Stimulated activated CD4-positive, alpha-beta T cell treated with anti-CD3 and anti-CD28 coated beads, TNF-alpha, amount 100 ng/mL, for 1 hour (primary cell): ENCODE measurements at places on chromosomes 5 and 9.

- DNase-seq = no peak
Measured at GRCh38 chr5:14851999-14852526, 19.5 kb downstream of the ANKH start.

DNA sequence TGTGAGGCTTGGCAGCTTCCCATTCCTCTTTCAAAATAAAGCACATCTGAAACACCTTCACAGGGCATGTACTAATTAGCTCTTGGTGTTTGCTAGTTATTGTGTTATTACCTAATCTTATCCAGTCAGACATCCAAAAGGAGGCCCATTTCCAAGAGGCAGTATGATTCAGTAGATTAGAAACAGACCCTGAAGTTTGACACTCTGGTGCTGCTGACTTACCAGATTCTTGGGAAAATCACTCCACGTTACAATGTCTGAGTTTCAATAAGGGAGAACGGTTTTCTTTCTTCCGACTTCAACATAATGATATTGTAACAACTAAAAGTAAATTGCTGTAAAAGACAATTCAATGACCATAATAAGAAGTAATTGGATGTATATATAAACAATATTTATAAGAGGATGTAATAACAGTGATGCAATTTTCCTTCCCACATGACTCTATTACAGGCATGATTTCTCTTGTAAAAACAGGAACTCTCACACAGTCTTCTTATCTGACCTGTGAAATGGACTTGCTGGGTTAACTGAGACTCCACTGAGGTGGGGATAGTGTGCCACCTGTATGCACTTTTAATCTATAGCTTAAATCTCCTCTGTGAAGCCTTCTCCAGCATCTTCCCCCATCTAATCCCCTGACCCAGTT is 181.3 kb upstream of the ELL2 start:
- no peak for DNase-seq

DNA sequence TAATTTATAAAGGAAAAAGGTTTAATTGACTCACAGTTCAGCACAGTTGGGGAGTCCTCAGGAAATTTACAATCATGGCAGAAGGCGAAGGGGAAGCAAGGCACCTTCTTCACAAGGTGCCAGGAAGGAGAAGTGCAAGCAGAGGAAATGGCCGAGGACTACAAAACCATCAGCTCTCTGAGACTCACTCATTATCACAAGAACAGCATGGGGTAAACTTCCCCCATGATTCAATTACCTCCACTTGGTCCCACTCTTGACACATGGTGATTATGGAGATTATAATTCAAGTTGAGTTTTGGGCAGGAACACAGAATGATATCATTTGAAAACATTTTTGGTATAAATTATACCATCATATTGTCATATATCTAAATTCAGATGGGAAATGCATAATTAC is 934.7 kb downstream of the CDH12 start:
- no peak for DNase-seq

- no peak for DNase-seq
Measured at GRCh38 chr9:79430619-79431018, 141.1 kb upstream of the TLE4 start.

DNA sequence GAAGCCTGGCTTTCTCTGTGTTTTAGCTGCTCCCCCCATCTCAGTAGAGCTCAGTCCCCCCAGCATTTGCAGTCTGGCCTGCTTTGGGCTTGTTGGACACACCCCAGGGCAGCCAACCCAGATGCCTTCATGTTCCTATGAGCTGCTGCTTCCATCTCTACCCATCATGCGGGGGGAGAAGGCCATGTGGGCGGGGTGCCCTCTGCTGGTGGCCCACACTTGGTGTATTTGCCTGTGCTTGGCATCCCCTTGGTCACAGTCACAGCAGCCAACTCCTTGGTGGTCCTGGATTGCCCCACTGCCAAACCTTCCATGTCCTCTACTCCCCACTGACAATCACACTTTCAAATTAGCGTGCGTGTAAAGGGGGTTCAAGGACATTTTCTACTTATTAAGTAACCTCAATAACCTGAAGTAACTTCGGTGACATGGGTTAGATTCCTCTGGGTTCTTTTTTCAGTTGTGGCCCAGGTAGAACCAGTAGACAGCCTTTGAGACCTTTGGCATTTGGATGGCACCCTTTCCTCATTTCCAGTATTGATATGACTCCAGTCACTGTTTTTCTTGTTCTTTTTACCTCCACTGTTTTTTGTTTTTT is 42.8 kb downstream of the SNX30 start:
- DNase-seq = peak; percentile 40

DNA sequence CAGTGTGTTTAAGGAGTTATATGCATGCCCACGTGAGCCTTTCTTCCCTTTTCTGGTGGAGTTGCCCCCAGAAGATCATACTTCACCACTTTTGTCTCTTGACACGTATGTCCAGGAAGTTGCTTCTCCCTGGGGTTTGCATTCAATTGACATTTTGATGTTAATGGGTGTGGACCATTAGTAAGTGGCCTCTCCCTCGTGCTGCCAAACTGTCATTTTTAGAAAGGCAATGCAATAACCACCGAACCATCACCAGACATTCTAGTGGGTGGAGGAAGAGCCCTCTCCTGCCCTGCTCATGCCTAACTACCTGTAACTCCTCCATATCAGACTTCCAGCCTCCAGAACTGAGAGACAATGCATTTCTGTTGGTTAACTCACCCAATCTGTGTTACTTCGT is 290.8 kb downstream of the ATPSCKMT start:
- no peak for DNase-seq

DNA sequence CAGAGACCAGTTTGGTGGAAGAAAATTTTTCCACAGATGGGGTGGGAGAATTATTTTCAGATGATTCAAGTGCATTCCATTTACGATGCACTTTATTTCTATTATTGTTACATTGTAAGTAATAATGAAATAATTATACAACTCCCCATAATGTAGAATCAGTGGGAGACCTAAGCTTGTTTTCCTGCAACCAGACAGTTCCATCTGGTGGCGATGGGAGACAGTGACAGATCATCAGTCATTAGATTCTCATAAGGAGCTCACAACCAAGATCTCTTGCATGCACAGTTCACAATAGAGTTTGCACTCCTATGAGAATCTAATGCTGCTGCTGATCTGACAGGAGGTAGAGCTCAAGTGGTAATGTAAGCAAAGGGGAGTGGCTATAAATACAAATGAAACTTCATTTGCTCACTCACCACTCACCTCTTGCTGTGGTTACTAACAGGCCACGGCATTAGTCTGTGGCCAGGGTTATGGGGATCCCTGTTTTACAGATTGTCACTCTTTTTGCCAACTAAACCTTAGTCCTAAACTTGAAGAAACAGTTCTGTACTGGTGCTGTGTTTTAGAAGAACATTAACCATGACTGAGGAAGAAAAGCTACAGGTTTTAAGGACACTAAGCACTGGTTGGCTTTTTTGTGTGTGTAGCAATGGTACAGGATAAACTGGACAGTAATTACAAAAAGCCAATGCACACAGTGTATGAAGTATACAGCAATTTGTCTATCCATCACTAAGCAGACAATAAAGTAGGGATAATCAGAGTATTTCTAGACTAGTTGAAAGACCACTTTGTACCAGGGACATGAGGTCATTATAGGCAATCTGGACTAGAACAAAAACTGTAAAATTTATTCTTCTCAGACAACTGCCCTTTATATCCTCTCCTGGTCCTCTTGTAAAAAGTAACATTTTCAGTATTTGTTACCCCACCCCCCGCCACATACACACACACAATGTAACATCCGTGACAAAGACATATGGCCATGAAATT is 9.9 kb downstream of the TMEM232 start:
- no peak for DNase-seq

GRCh38 chr5:19930451-19930850 is 57.5 kb downstream of the CDH18 start:
- DNase-seq = no peak

GRCh38 chr5:156655732-156656131 is 194.4 kb upstream of the PPP1R2B start:
- DNase-seq = no peak

DNA sequence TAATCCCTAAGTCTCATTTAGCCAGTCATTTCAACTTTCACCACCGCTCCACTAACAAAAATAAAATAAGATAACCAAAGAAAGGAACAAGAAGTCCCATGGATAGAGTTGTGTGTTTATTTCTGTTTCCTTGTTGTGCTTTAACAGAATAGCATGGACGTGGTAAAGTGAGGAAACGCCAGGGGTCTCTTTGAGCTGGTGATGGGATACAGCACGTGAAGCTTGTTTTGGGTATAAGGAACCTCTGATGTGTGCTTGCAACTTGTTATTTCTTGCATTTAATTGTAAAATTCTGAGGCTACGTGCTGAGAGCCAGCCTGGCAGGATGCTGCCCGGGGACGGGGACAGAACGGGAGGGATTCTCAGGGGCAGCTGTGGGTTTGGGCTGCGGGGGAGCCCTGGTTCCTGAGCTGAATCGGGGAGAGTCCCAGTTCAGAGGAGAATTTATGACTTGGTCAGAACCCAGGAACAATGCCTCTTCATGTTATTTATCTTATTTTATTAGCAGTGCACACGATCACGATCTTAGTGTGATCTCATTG is 63.4 kb downstream of the ANKRD33B start:
- DNase-seq = no peak

- no peak for DNase-seq
Measured at GRCh38 chr9:125816321-125816720, 69.1 kb downstream of the PBX3 start.

GRCh38 chr5:109411627-109412026 is 1.9 kb upstream of the PJA2 start:
- DNase-seq = no peak

- DNase-seq = no peak
Measured at GRCh38 chr5:40605295-40605958, 74.3 kb upstream of the PTGER4 start.

- no peak for DNase-seq
Measured at GRCh38 chr9:99126312-99126711, 21.4 kb downstream of the TGFBR1 start.

DNA sequence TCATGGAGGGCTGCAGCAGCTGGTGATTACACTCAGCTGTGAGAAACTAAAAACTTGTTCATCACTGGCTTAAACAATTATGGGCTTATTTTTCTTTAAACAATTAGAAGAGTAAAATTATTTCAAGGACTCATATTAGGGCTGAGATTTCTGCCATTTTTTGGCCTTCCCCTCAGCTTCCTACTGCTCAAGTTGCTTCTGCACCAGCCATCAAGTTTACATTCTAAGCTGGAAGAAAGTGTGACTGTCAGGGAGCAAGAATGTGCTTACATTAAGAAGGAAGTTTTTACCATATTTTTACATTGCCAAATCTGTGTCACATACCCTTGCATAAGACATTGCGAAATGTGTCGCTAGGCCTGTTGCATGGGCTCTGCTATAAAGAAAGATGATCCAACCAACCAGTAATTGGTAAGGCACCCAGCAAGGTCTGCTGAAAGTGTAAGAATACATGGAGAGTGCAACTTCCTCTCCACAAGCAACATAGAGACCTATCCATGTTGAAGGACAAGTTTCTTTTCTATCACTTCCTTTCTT is 260.3 kb upstream of the CDH10 start:
- no peak for DNase-seq

- DNase-seq = no peak
Measured at GRCh38 chr9:35516479-35516878, 26.6 kb downstream of the RUSC2 start.

- no peak for DNase-seq
Measured at GRCh38 chr5:18882154-18882553, 1105.8 kb downstream of the CDH18 start.

DNA sequence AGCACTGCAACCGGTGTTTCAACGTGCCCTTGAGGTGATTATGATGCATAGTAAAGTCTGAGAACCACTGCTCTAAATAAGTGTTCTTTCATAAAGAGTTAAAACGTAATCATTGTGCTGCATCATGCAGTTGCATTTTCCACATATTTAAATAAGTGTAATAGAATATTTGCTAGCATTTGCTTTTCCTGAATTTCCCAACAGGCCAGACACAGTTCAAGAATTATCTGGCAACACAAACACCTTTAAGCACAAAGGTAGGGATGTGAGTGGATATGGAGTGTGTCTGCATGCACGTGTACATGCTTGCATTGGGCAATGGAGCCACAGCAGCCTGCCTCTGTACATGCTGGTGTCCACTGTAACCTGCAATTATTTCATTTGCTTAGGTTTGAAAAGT is 193.6 kb upstream of the PIK3R1 start:
- no peak for DNase-seq

- no peak for DNase-seq
Measured at GRCh38 chr9:121122246-121123032, 47.7 kb downstream of the CNTRL start.

DNA sequence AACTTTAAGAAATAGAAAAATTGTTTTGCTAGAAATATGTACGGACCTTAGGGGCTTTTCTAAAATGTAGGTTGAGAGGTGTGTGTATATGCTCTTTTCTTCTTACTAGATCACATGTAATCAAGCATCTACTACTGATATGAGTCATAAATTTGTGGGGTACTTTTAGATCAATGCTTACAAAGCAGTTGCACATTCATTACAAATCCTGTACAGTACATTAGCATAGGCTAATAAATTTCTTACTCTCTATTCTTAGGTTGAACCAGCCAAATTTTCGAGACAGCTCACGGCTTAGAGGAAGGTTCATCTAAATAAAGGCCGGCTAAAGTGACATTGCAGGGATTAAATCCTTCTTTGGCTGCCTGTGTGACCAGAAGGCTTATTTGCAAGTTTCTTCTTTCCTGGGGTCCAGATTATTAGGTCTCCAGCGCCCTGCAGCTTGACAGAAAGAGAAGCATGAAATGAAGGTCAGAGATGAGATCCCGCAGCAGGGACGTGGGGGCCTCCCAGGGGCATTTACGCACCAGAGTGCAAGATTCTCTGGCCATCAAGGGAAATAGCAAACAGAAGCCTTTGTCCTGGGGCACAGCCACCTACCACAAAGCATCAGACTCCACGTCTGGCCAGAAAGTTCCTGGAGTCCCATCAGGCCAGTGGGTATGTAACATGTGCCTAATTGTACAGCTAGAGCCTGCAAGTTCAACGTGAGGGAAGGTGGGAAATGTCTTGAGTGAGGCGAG is 53.0 kb downstream of the NIM1K start:
- DNase-seq = no peak

DNA sequence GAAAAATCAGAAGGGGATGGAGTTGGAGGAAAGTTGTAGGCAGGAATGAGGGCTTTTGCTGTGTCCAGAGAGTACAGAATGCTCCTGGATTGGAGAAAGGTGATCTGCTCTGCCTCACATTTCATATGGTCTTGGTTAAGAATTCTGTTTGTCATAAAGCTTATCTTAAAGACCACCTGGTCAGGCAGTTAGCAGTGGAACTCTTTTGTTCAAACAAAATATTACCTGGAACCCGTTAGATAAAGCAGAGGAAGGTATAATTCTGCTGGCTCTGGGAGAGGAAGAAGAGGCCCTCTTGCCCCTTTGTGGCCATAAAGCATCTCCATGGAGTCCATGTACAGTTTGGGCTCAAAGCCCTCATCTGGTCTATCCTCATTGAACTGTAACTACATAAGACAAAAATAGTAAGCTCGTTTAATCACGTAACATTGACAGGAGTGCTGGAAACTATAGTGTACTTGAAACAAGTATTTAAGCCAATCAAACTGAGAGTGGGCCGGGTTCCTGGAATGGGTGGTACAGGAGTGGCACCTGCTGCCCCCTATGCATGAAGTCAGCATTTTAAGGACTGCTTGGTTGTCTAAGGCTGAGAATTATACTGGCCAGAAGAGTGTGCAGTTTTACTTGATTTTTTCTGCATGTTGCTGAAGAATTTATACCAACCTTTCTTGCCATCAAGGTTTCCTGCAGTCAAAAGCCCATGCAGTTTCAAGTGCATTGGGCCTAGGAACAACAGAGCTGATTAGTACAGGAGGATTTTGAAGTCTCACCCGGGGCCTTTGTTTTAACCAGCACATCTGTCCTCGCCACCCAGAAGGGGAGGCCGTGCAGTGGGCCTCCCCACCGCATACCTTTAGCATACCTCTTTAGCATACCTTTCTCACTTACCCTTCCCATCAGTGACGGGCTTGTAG is 39.9 kb downstream of the STXBP1 start:
- no peak for DNase-seq
